Mammary epithelial cell (primary cell): ENCODE measurements at places on chromosomes 3 and 15. TPM values are rescaled to one million over a fixed set of nuclear protein-coding genes. Genes with fewer than 3 reads are reported as not detected.

Gene ZKSCAN7
- 0.88 TPM for polyA plus RNA-seq

Gene MGLL
- 16.9 TPM for polyA plus RNA-seq

Gene TMEM158
- 2.4 TPM for polyA plus RNA-seq

Gene GLDN
- not detected for polyA plus RNA-seq

Gene PLA2G4B
- polyA plus RNA-seq = 3.8 TPM

Gene SNURF
- polyA plus RNA-seq = 7.6 TPM

Gene EDC3
- polyA plus RNA-seq = 27.3 TPM

Gene TGM5
- polyA plus RNA-seq = not detected

Gene KIF7
- polyA plus RNA-seq = 1.5 TPM
